AML-193 (cell line): ENCODE measurements at places on chromosomes 2 and 18.

GRCh38 chr18:50289108-50289443, 1.6 kb upstream of the CXXC1 start:
- DNase-seq, result peak; percentile 45

DNA sequence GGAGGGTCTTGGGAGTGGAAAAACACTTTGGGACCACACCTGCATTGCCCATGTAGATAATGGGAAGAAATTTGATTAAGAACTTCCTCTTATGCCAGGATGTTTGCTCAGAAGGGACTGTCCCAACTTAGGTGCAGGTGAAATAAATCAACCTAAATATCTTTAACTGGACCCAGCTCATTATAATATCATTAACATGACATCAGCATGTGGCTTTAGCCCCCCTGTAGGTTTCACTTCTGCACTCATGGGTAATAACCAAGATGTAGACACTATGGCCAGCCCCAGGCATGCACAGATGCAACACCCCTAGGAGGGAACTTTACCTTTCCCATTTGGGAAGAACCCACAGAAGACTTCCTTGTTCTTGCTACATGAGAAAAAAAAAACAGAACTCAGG, 227.4 kb upstream of the ZNF804A start:
- DNase-seq, result no peak

- no peak for DNase-seq
Observed at GRCh38 chr2:6832596-6833299, 33.0 kb downstream of the CMPK2 start.

- no peak for DNase-seq
Observed at GRCh38 chr2:42566025-42566424, 2.4 kb upstream of the MTA3 start.

GRCh38 chr2:219279916-219280516, 850 bp downstream of the DNAJB2 start:
- no peak for DNase-seq

DNA sequence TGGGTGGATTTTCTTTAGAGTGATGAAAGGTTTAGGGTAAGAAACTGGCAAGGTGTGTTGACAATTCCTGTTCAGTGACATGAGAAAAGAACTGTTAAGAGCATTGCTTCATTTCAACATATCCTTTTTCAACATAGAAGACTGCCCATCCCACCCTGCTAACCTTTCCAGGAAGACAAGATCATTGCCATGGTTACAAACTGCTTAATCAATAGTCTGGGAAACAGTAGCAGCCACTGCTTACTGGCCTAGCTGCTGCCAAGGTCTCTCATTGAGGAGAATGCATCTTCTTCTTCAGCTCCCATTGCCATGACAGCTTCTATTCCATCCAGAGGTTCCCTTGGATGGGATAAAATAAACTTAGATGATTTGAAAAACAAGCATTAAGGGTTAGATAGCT, 212.1 kb downstream of the LRRTM1 start:
- no peak for DNase-seq

GRCh38 chr2:217992061-217992460, 10.7 kb downstream of the TNS1 start:
- DNase-seq, result no peak

GRCh38 chr2:235740821-235741220, 247.0 kb downstream of the AGAP1 start:
- DNase-seq, result no peak

- DNase-seq, result no peak
Observed at GRCh38 chr2:109396202-109397180, 217.3 kb downstream of the SEPTIN10 start.
